ENCODE measurements at places on chromosomes 5 and 9.

GRCh38 chr9:136138566-136138965, 19.9 kb upstream of the TMEM250 start:
- DNase-seq: no peak

- DNase-seq: no peak
These were observed 28.7 kb downstream of the INIP start for GRCh38 chr9:112689161-112689740.

GRCh38 chr9:34176089-34176488, 2.8 kb upstream of the UBAP1 start:
- DNase-seq: no peak

- no peak for DNase-seq
These were observed 11.7 kb upstream of the F2R start for GRCh38 chr5:76704131-76704663.

DNA sequence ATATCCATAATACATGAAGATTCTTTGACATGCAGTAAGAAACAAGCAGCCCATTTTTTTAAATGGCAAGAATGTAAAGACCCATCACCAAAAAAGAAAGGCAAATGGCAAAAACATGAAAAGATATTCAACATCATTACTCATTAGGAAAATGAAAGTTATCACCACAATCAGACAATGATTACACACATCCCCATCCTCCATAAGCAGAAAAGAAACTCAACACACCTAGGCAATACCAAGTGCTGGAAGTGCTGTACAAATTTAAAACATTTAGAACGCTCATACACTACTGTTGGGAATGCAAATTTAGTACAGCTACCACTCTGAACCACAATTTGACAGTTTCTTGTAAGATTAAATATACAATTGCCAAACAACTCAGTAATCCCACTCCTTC, 466.7 kb downstream of the ACTL7B start:
- DNase-seq: no peak

DNA sequence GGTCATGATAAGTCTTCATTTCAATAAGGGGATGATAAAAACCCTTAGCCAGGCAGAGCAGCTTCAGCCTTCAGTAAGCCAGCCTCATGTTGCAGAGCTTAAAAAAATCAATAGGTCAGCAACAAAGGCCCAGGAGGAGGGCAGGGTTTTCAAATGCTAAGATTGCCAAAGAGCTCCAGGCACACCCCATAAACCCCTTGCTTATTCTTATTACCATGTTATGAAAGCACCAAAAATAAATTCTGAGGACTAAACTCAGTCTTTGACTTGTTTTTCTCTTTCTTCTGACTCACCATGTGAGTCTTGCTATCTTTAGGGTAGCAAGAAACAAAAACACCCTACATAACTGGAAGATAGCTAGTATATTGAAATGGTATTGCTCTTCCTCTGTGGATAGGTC, 317.1 kb downstream of the KCTD16 start:
- no peak for DNase-seq

DNA sequence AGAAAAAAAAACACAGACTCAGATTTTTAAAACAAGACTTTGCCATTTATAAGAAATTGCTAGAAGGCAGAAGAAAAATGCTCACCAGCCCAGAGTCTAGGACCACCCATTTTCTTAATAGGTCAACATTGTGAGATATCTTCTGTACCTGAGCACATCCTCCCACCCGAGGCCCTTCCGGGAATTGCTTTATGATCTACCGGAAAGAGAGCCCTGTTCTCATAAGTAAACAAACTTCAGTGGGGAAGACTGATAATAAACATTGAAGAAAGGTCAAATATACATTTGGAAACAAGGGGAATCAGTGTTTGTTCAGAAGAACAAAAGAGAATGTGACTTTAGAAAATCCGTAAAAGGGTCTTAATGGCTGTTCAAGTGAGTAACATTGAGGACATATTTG, 44.4 kb downstream of the PRKACG start:
- DNase-seq: no peak

- DNase-seq: no peak
These were observed 153.3 kb downstream of the RGS3 start for GRCh38 chr9:113616621-113617496.

- DNase-seq: no peak
These were observed 7.8 kb upstream of the DNAJC18 start for GRCh38 chr5:139446956-139447779.

DNA sequence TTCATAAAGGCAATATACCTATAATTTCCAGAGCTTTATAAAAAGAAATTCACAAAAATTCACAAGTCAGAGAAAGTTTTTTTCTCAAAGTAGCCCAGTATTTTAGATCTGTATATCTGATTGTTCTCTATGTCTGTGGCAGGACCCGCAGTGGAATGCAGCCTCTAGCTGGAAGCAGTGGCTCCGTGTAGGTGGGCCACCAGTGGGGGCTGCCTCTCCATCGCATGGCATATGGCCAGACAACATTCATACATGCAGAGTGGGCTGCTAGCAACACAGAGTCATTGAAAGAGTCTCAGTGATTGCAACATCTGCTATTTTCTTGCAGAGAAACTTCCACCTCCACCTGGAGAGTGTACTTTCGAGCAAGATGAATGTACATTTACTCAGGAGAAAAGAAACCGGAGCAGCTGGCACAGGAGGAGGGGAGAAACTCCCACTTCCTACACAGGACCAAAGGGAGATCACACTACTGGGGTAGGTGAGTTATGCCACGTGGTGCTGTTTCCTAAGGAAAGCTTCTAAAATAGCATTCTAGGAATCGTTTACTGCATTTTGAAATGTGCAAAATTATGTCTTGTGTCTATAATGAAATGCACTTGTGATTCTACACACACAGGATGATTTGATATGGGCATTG, 88.5 kb upstream of the SMC5 start:
- DNase-seq: no peak

DNA sequence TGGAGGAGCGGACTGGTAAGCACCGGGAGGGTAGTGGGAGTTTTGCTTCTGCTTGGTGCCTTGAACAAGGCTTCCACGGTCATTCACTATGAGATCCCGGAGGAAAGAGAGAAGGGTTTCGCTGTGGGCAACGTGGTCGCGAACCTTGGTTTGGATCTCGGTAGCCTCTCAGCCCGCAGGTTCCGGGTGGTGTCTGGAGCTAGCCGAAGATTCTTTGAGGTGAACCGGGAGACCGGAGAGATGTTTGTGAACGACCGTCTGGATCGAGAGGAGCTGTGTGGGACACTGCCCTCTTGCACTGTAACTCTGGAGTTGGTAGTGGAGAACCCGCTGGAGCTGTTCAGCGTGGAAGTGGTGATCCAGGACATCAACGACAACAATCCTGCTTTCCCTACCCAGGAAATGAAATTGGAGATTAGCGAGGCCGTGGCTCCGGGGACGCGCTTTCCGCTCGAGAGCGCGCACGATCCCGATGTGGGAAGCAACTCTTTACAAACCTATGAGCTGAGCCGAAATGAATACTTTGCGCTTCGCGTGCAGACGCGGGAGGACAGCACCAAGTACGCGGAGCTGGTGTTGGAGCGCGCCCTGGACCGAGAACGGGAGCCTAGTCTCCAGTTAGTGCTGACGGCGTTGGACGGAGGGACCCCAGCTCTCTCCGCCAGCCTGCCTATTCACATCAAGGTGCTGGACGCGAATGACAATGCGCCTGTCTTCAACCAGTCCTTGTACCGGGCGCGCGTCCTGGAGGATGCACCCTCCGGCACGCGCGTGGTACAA, 556 bp downstream of the PCDHGC3 start:
- DNase-seq: no peak

GRCh38 chr9:107513464-107514100, 24.0 kb upstream of the KLF4 start:
- no peak for DNase-seq

DNA sequence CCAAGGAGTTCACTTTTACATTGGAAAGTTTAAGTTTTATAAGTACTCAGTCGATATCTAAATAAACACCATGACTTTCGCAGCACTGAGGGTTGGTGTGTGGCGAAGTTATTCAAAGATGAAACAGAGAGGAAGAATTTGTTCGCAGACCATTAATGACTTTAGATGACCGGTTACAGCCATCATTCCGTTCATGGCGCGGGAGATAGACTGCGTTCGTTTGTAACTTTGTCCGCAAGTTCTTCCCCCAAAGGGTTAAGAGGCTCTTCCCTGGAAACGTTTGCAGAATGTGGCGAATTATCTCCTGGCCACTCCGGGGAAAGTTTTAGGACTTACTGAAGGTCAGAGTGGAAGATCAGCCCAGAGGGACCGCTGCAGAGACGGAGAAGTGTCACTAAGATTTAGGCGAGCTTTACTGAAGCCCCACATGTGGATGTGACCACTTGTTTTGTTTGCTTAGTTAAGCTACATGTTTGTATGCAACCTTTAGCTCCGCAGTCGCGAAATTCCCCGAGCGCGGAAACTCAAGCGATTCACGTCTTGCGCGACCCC, 2.2 kb upstream of the FOXD1 start:
- no peak for DNase-seq

GRCh38 chr5:94832685-94833084, 214.2 kb downstream of the SLF1 start:
- DNase-seq: no peak

DNA sequence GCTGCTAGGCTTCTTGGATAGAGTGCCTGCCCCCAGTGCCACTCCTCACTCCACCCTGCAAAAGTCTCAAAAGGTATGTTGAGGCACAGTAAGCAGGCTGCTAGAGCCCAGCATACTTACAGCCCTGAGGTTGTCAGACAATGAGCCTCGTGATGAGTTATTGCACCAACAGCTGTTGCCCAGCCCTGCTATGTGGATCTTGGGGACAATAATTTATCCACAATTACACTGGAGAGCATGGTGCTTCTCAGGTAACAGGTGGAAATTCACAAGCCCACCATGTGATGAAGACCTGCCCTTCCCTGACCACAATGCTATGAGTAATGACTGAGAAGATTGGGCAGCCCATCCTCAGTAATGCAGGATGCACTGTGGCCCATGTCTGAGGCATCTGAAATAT, 36.5 kb downstream of the KCNIP1 start:
- no peak for DNase-seq

- DNase-seq: peak; percentile 12
These were observed 33.0 kb upstream of the WHRN start for GRCh38 chr9:114538241-114538640.

DNA sequence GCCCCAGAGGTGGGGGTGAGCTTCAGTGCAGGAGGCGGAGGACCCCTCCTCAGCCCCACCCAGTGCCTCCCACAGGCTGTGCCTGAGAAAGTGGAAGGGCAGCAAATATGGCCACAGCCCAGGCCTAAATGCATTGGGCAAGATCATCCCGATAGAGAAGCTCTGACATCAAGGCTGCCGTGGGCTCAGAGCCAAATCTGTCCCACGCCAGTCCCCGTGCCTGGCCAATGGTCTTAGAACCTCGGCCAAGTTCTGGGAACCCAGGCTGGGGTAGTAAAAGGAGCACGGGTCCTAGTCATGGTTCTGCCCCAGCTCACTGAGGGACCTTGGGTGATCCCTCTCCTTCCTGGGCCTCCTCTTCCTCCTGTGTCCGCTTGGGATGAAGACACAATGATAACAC, 27.7 kb upstream of the TNIP1 start:
- DNase-seq: no peak

GRCh38 chr5:116371935-116372334, 202.7 kb downstream of the SEMA6A start:
- no peak for DNase-seq

GRCh38 chr9:92524881-92525280, 10.9 kb downstream of the ECM2 start:
- no peak for DNase-seq

- DNase-seq: peak; percentile 41
These were observed 536 bp downstream of the PCDHAC1 start for GRCh38 chr5:140926443-140927227.

- no peak for DNase-seq
These were observed 27.6 kb upstream of the RNF130 start for GRCh38 chr5:180098991-180099732.

- no peak for DNase-seq
These were observed 82.6 kb downstream of the DOCK2 start for GRCh38 chr5:169719360-169720314.

DNA sequence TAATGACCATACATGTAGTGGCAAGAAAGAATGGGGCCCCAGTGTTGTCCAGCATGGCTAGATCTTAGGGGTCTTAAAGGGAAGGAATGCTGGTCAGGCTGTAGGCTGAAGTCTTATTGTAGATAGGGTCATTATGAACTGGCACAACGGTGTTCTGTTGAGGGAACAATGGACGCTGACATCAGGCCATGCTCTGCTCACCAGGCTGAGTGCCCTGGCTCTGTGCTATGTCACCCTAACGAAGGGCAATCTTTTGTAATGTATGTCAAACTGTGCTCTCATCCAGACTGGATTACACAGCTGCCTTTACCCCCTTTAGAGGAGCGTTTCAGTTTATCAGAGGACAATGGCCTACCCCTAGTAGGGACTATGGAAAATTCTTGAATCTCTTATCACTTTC, 14.6 kb upstream of the ZNF608 start:
- no peak for DNase-seq

GRCh38 chr9:121559183-121559582, 59.5 kb upstream of the GGTA1 start:
- DNase-seq: no peak

- DNase-seq: no peak
These were observed 80.7 kb upstream of the PITX1 start for GRCh38 chr5:135114759-135115158.

DNA sequence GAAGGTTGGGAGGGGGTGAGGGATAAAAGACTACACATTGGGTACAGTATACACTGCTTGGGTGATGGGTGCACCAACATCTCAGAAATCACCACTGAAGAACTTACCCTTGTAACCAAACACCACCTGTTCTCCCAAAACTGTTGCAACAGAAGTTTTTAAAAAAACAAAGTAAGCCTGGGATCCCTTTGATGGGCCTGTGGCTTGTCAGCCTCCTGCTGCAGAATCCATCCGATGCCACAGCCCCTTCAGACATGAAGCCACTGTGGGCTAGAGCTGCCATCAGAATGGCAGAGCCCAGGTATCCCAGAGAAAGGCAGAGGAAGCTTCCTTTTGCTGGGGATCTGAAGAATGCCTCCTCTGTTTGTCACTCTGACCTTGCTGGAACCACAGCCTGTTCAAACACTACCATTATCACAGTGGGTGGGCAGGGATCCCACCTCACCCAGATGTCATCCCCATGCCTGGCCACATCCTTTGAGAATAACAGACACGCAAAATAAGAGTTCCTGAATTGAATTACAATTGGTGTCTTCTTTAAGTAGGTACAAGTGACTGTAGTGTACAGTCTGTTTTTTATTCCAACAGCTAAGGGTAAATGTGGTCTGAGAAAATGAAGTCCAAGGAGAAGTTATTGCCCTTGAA, 78.1 kb upstream of the DIRAS2 start:
- no peak for DNase-seq

- DNase-seq: no peak
These were observed 9.7 kb upstream of the RXRA start for GRCh38 chr9:134316449-134317160.

- DNase-seq: no peak
These were observed 34.2 kb upstream of the MYO10 start for GRCh38 chr5:16970260-16970659.

DNA sequence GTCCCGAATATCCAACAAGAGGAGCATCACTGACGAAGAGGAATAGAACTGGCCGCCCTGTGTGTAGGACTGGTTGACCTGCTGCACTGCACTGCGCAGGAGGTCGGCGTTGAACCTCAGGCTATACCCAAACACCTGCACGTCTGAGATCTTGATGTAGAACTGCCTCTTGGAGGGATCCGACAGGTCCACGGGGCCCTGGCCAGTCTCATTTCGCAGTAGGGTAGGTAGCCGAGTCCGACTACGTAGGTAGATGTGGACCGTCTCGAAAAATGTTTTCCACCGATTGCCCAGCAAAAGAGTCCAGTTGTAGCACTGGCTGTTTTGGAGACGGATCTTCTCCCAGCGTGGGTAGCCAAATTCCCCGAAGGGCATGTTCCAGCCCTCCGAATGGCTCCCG, 202.0 kb downstream of the BRINP1 start:
- no peak for DNase-seq

GRCh38 chr5:57857696-57858095, 375.1 kb upstream of the ACTBL2 start:
- DNase-seq: no peak
